Stimulated activated effector memory CD8-positive, alpha-beta T cell treated with anti-CD3 and anti-CD28 coated beads, Interleukin-12 subunit alpha, Interleukin-12 subunit beta, amount 100 ng/mL, for 72 hours (primary cell): ENCODE measurements at places on chromosomes 7 and 10.

DNA sequence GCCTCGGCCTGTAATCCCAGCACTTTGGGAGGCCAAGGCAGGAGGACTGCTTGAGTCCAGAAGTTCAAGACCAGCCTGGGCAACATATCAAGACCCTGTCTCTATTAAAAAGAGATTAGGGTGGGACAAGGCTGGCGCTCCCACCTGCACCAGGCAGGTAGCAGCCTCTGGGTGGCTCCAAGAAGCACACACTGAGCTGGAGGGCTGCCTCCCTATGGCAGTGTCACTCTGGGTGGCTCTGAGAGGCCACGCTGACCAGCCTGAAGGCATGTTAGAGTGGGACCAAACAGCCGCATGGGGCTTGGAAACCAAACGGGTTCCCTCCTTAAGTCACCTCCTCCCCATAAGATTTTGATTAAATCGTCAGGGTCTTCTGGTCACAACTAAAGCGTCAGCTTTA is 19.8 kb upstream of the COL26A1 start:
- DNase-seq, result no peak

- DNase-seq, result no peak
These were observed 40.2 kb downstream of the VWA2 start for GRCh38 chr10:114279289-114279688.

- no peak for DNase-seq
These were observed 76.5 kb downstream of the XPNPEP1 start for GRCh38 chr10:109846832-109847231.

DNA sequence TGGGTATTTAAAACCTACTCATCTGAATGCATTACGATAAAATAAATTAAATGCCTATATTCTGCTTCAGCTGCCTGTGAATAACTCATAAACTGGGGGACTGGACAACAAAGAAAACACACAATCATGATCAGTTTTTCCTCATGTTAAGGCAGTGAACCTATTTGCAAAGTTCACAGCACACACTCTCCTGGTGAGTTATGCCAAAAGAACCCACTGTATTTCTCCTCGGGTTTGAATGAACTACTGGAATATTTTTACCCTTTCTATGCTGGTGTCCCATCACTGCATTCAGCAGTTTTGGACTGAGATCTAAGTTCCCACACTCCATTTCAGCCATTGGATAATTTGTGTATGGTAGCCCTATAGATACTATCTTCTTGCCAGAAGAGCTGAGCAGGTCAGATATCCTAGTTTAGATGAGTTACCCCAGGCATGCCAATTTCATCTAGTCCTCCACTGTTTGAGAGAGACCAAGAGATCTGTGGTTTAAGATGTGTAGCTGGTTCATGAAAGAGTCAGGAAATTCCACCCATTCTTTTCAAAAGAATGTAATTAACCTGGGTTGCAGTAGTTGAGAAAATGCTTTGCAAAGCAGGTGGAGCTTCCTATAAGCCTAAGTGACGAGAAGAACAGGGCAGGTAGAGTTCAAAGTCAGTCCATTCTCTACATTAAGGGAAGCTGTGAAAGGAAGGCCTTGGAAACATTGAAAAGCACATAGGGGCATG is 101.7 kb downstream of the PLXDC2 start:
- DNase-seq, result no peak

GRCh38 chr7:45892407-45893035 is 4.2 kb downstream of the IGFBP1 start:
- no peak for DNase-seq

GRCh38 chr10:110976577-110976976 is 57.2 kb downstream of the SHOC2 start:
- DNase-seq, result no peak

- no peak for DNase-seq
These were observed 2.5 kb downstream of the GSTO1 start for GRCh38 chr10:104257235-104257634.

DNA sequence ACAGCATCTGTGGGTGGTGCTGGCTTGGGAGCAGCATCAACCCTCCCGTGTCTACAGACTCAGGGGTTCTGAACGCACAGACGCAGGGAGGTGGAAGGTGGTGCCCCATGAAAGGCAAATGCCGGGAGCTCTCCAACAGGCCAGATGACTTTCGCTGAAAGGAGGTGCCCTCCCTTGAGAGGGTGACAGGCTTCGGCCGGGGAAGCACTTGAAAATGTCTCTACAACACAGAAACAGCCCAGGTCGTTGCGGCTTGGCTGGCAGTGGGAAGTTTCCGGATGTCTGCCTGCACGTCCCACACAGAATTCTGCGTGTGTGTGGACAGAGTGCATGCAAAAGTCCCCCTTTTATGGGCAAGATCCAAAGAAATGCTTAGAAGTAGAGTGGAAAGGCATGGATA is 239.6 kb downstream of the SKAP2 start:
- DNase-seq, result no peak

DNA sequence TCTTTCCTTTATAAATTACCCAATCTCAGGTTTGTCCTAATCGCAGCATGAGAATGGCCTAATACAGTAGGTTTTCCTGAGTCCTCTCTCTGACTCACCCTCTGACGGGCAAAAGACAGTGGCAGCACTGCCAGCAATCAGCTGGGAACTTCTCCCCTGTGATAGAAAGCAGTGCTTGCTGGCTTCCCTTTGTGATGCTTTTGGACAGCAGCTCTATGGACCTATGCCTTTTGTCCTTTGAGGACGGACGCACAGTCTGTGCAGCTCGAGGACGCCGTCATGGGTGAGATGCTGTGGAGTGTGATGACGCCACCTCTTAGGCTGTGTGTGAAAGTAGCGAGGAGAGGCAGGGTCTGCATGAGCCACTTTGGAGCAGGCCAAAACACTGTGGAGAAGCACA is 68.8 kb downstream of the KIAA1217 start:
- DNase-seq, result no peak
